ENCODE measurements at places on chromosomes 1 and 21.

DNA sequence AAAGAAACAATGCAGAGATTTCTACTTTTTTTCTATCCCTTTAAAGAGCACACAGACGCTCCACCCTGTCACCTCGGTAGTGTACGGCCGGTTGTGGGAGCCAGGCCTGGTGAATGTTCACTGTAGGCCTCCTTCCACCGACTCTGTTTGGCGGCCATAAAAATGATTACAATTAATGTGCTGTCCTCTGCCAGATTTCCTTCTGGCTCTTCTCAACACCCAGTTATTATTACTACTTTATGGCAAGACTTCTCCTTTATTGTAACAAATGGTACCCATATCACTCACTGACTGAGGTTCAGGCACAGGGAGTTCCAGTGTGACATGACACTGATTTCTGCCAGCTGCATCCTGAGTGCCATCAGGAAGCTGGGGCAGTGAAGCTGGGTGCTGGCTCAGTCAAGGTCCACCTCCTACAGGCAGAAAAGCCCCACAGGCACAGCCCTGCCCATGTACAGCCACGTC is 37.4 kb downstream of the GPR161 start:
- no peak for DNase-seq

DNA sequence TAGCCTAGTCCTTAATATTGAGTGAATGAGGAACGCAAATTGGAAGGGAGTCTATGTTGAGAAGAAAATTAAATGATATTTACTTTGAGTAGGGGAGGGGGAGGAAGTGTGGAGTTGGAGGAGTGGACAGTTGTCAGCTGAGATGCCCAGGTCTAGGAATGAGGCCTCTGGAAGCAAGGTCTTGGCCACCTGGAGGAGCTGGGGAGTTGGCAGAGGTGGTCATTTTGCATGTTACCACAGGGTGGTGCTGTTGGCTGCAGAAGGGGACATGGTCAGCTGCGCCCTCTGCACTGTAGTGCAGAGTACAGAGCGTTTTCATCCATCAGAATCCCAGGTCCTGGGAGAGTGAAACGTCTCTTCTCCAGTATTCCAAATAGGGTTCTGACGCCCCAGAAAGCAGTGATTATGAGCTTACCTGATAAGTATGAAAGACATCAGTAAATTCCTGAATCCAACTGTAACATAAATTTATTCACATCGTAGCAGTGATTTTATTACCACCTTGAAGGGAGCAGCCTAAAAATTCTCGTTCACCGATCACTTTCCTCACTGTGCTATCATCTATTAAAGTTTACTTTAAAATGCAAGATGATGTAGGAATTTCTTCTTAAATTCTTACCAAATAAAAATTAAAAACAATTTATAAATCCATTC is 13.8 kb downstream of the PARK7 start:
- peak; percentile 77 for DNase-seq

DNA sequence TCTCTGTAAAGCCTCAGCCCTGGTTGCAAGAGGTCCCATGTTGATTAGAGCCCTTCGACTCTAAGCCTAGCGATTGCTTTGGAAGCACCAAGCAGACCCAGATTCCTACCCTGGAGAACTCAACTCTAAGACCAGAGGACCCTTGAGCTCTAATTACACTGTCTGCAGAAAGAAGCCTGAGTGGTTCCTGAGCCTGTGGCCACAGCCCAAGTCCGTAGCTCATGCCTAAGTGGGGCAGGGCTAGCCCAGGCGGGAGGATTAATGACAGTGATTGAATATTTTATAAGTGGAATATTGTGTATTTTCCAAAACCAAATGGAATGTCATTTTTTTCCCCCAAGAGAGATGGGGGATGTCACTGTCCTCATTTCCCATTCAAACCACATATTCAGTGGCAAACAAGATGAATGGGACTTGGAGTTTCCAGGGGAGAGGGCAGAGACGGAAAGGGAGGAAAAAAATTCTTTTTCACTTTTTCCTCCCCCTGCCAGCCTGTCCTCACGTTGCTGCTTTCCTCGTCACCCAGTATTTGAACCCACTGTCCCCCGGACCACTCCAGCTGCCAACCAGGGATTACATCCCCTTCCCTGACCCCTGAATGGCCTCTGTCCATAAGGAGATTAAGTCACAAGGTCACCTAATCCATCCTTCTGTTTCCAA is 79.6 kb upstream of the CTTNBP2NL start:
- no peak for DNase-seq

DNA sequence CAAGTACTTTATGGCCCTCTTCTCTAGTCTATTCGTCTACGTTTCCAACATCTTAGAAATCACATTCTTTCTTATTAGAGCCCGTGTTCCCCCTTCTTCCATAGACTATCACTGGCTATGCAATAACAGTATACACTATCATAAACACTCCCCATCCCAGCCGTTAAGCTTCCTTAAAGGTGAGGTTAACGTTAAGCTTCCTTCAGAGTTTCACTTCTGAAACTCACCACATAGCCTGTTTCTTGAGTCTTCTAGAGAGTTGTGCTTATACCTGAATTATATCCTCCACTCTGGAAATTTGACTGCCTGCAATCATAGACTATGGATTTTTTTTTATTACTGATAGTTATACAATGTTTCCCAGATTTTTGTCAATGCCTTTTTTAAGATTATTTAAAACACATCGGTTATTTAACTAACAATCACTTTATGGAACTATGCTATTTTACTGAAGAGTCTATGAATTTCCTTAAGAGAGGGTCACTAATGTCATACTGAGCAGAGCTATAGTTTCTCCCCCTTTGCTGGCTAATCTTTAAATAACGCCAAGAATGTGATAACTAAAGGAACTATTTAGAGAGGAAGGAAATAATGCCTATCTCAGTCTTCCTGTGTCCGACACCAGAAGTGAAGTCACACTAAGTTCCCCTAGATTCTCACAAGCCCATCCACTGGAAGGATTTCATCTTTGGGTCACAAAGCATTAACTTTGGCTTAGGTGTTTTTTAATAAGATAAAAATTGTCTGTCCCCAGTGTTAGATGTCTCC is 16.8 kb downstream of the FCER1A start:
- no peak for DNase-seq

DNA sequence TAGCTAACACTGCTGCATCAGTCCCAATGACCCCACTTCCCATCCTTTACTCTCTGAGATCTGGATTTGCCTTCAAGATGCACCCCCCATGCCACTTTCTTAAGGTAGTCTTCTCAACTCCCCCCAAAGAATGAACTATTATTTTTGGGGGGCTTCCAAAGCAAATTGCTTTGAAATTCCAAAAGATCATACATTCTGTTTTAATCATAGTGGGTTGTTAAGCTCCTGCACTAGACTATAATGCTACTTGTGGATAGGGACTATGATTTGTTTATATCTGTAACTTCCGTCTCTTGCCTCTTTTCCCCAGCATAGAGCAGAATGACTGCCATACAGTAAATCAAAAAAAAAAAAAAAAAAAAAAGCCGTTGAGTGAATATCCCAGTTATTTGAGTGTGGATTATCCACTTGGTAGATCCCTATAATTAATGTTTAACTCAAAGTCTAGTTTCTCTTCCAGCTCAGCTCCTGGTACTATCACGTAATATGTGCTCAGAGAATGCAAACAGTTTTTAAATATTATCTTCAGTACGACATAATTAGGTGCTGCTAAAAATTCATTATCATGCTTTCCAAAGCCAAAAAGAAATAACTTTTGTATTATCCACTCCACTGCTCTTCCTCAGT is 26.9 kb downstream of the KIRREL1 start:
- DNase-seq, result peak; percentile 21

DNA sequence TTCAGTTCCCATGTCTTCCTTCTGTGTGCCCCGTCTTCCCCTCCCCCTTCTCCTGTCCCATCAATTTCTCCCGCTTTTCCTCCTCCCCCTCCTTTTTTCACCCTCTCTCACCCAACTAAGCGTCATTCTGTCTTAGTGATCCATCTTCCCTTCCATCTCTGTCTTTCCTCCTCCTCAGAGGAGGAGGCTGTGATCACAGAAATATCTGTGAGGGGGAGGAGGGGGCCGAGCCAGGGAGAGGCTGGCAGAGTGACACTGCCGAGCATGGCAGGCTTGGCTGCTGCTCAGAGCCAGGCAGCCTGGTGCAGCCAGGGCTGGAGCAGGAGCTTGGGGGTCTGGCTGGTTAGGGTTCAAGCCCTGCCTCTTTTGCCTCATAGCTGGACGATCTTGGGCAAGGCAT is 7.6 kb downstream of the HTR6 start:
- no peak for DNase-seq

DNA sequence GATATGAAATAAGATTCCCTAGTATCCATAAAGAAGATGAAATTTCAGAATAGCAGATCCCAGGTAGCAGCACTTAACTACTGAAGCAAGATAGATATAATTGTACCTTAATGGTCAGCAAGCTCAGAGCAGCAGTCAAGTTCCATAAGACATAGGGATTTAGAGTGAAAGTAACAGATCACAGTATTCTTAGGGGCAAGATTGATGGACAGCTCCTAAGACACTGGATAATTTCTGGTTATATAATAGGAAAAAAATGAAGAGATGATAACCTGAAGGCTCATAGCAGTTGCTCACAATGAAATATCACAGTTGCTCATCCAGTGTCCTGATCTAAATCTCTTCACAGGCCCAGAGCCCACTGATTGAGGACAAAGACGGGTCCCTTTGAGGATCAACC is 66.0 kb downstream of the SLC30A10 start:
- DNase-seq, result no peak

DNA sequence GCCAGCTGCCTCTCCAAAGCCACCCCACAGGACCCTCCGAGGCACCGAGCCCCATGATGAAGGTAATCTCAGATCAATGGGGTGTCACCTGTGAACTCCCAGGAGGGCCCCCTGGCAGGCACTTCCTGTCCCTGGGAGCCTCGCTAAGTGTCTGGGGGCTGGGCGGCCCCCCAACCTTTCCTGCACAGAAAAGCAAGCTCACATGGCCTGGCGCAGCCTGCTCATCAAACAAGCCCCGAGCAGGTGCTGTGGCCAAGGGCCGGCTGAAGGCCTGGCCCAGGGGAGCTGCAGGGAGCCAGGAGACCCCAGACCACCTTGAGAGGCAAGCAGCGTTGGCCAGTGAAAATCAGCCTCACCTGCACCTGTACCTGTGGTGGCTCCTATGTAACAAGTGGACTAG is 2.9 kb downstream of the RIPK4 start:
- no peak for DNase-seq
